ENCODE measurements at places on chromosomes 16 and 17.

DNA sequence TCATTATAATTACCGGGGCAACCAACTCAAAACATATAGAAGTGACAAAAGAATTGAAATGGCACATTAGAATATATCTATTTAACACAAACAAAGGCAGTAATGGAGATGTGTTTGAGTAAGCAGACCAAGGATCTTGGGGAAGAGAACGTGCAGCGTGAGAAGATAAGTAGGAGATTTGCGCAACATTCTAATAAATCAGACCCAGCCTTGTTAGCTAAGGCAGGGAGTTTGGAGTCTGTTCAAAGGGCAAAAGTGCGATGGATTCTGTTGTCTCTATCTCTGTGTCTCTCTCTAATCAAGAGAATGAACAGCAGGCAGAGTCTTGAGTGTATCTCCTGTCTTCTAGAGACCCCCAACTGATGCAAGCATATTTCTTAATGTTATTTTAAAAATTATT, 55.0 kb upstream of the FA2H start:
- DNase-seq: no peak

DNA sequence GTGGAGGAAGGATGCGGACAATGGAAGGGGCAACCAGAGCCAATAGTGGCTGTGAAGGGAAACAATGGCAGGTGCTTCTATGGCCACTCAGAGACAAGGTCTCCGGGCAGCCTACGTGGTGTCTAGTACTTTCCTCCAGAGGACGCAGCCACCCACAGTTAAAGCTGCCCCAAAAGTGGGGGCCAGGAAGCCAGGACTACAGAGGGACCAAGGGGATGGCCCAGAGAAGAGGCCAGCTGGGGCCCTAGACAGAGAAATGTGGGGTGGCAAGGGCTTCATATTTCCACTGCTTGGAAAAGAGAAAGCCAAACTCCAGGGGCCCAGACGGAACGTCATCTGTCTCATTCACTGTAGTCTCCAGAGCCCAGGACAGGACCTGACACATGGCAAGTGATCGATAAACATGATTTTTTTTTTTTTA, 837 bp upstream of the PER1 start:
- DNase-seq: no peak

- no peak for DNase-seq
Observed at GRCh38 chr16:56451753-56452689, 667 bp downstream of the OGFOD1 start.

- no peak for DNase-seq
Observed at GRCh38 chr16:1543085-1543896, 9.8 kb downstream of the TMEM204 start.

- no peak for DNase-seq
Observed at GRCh38 chr17:5418858-5419355, 555 bp downstream of the NUP88 start.

GRCh38 chr16:87227296-87227951, 89.8 kb downstream of the C16orf95 start:
- DNase-seq: no peak

GRCh38 chr17:60231234-60231633, 81.5 kb downstream of the CA4 start:
- no peak for DNase-seq

DNA sequence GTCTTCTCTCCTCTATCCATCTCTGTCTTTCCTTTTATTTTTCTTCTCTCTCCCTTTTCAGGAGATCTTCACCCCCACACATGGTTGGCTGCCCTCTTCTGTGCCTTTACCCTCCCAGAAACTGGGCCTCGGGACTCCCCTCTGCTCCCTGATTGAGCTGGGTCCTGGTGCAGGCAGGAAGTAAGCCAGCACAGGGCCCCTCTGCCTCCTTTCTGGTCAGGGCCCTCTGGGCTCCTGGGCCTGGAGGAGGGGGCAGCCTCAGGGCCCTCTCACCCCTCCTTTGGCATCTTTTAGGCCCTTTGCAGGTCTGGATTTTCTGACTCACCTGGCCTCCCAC, 21.1 kb upstream of the TAC4 start:
- no peak for DNase-seq

GRCh38 chr17:28839221-28839620, 3.4 kb downstream of the FAM222B start:
- DNase-seq: no peak

DNA sequence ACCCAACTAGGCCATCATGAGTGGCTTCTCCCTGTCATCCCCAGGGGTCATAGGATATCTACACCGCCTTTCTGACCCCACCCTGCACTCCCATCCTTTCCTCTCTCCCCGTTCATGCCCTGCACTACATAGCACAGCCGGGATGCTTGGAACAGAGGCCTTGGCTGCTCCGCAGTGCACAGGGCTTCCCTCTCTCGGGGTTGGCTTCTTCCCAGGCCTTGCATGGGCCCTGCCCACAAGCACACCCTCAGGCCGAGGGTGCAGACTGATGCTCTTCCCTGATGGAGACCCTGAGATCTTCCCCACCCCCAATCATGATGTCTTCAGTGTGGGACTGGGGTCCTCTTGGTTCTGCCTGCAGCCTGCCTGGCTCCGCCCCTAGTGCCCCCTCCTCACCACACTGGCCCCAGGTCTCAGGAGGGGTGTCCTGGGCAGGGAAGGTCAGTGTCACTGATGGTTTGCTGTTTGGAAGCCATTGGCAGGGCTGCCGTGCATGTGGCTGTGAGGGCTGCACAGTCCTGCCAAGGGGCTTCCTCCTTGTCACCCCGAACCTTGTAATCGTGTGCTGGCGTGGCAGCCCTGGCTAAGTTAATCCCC, 14.3 kb upstream of the NAGLU start:
- no peak for DNase-seq

DNA sequence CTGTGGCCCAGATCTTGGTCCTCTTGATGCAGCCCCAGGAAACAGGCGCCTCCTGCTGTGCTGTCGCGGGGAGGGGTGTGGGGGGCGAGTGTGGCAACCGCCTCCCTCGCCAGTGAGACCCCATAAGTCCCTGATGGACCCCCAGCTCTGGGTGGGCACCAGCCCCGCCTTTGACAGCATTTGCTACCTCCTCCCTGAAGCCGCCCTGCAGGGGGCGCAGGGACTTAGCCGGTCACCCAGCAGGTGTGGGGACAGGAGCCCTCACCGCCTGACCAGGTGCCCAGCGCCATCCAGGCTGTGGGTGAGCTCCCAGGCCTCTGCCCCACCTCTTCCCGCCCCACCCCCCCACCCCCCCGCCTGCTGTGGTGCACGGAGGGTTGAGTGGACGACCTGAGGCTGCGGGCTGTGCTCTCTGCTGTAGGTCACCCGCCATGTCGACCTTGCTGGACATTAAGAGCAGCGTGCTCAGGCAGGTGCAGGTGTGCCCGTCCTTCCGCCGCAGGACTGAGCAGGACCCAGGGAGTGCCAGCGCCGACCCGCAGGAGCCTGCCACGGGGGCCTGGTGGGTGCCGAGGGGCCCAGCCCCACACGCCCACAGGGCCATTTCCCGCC, 4.8 kb downstream of the BAIAP3 start:
- no peak for DNase-seq
